H4 (cell line): ENCODE measurements at places on chromosomes 1 and 21. TPM values are rescaled to one million over a fixed set of nuclear protein-coding genes. Genes with fewer than 3 reads are reported as not detected.

Gene KCNQ4
- total RNA-seq: not detected in 2 replicates

- no peak for DNase-seq
Observed at GRCh38 chr1:221415651-221416050, 326.2 kb downstream of the DUSP10 start.

DNA sequence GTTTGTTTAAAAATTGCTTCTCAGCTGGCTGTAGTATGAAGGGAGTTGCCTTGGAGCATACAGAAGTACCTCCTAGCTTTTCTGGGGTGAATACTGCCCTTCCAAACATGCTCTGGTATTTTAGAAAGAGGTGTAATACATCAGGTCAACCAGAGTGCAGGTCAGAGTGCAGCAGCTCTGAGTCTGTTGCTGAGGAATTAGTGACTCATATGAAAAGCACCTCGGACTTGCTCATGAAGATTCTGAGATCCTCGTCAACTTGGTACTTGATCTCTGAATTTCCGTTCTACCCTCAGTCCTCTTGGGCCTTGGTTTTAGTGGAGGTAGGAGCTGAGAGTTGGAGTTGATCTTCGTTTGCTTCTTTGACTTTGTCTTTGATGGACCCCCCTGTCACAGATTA, 67.3 kb downstream of the NOS1AP start:
- peak; percentile 57 for DNase-seq

- DNase-seq: no peak
Observed at GRCh38 chr1:215891266-215892057, 324.4 kb downstream of the KCTD3 start.

GRCh38 chr1:173669491-173669941, at the start of gene ANKRD45:
ANKRD45 (minus strand) TSS chr1:173669851; CDS start chr1:173659418, 10,433 bp downstream.
- no peak for DNase-seq
